ENCODE measurements at places on chromosomes 2 and 18. TPM values are rescaled to one million over a fixed set of nuclear protein-coding genes. Genes with fewer than 3 reads are reported as not detected.

Gene CSRNP3
- under 0.01 TPM for total RNA-seq

Gene DSEL
- 60.4 TPM for total RNA-seq

Gene SFTPB
- total RNA-seq, result not detected

Gene CD8B2
- not detected for total RNA-seq

Gene NEU2
- not detected for total RNA-seq

Gene ARHGAP25
- 0.44 TPM for total RNA-seq

Gene TMEM198
- 1.1 TPM for total RNA-seq

Gene DPYSL5
- total RNA-seq, result not detected

Gene SERPINB10
- total RNA-seq, result 1.1 TPM

Gene FARSB
- total RNA-seq, result 10.3 TPM
